ENCODE measurements at places on chromosomes 7 and 10.

DNA sequence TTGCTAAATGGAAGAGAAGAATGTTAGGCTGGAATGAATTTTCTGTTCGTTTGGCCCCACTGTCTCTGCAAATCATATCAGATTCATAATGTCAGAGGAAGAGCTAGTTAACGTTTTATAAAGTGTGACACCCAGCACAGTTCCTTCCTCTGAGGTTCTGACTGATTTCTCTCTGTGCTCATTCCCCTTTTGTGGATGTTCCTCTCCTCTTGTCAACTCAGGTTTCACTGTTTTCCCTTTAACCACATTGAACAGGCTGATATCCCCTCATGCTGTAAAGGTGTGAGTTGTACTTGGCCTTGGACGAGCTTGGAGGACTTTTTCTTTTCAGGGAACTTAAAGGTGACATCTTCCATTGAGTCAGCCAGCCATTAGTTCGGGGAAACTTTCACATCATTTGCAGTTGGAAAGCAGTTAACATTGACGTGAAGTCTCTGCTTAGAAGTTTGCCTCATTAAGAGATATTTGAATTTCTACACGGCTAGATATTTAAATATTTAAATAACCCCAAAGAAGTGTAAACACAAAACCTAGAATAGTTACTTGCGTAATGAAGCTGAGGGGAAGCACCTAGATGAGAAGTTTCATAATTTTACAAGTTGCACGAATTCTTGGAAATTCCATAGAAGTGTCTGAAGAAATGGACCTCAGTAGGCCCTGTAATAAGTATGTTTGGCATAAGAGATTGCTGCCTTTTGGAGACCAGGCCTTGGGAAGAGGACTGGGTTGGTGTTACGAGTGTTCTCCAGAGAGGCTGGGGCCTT, 101.5 kb upstream of the EGR2 start:
- no peak for DNase-seq

GRCh38 chr7:931871-932650, 22.4 kb downstream of the ADAP1 start:
- no peak for DNase-seq

GRCh38 chr10:54133203-54133602, 667.8 kb downstream of the PCDH15 start:
- no peak for DNase-seq

DNA sequence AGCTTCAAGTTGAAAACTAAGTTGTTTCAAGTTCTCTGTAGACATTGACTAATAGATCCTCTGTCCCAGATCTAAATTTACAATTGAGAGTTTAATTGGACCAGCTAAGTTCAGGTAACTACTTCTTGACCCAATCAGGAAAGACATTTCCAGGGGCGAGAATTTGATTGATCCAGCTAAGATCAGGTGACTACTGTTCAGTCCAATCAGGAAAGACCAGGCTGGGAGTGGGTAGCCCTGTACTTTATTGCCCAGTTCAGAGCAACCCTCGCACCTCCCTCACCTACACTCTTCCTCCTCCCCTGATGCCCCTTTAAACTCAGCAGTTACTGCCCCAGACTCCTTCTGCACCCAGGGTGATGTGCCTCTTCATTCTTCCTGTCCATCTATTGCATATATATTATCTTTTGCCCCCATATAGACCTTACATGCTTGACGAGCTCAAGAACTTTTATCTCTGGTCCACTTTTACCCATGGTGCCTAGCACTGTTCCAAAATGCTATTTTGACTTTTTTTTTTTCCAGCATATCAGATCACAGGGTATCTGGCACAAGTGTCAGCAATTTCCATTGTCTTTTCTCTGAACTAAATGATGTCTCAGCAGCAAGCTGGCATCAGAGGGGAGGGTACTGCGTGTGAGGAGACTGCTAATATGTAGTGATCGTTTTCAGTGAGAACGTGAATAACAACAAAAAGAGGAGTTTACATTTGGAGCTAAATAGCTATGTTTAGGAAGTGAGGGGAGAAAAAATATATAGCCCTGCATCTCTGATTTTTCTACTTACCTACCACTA, 169.4 kb downstream of the KIAA1217 start:
- DNase-seq, result no peak

- no peak for DNase-seq
These were observed 26.6 kb downstream of the LCOR start for GRCh38 chr10:96858706-96859050.

DNA sequence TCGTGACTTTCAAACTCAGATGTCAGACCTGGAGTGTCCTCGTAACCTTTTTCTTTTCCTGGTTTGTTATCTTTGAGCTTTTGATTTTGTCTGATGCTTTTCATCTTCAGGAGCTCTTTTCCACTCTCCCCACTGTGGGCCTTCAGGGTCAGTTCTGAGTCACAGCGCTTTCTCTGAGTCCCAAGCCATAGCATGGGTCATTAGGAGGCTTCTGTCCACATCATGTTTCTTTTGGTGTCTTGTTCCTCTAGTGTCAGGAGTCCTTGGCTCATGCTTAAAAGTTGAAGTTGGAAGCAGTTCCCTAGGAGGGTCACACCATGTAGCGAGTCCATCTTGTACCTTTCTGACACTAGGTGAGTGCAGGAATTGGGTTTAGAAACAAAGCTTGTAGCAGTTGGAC, 40.3 kb downstream of the DAGLB start:
- no peak for DNase-seq

Data from stimulated activated CD4-positive, alpha-beta T cell treated with anti-CD3 and anti-CD28 coated beads, Interleukin-15, amount 100 ng/mL, for 1 hour (primary cell).